ENCODE measurements at places on chromosomes 12 and 14.

DNA sequence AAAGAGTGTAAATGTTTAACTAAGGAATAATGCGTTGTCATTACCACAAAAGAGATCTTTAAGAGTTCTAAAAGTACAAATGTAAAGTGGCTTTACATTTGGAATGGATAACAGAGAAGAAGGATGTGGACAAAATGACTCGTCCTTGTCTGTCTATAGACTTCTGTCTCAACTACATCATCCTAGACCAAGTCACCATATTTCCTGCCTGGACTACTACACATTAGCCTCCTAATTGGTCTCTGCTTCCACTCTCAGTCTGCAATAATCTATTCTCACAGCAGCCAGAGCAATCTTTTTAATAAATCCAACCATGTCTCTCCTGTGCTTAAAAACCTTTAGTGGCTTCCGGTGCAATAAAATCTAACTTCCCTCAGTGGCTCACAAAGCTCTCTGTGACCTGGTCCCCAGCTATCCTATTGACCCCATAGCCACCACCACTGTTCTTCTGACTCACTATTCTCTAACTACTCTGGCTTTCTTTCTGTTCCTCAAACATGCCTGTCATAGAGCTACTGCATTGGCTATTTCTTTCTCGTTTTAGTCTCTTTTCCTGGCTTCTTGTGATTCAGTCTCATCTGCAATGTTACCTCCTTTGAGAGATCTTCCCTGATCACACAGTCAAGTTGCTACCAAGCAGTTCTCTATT lies 91.1 kb downstream of the MYF5 start:
- DNase-seq = no peak

- peak; percentile 77 for DNase-seq
These were observed 69.2 kb downstream of the NTN4 start for GRCh38 chr12:95721320-95721719.

DNA sequence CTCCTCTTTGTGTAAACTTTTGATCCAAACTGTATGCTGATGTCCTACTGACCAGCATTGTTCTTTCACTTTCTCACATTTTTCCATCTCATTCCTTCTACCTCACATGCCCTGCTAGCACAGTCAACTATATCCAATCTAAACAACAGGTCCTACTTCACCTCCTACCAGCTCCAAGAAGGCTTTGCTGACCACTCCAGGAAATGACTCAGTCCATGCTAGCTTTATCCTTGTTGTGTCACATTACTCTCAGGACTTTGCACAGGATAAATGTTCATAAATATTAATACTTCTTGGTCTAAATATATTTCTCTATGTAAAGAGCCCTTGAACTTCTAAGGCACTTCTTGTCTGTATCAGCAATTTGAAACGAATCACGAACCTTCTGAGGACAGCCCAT lies 64.9 kb upstream of the PCED1B start:
- DNase-seq = no peak

DNA sequence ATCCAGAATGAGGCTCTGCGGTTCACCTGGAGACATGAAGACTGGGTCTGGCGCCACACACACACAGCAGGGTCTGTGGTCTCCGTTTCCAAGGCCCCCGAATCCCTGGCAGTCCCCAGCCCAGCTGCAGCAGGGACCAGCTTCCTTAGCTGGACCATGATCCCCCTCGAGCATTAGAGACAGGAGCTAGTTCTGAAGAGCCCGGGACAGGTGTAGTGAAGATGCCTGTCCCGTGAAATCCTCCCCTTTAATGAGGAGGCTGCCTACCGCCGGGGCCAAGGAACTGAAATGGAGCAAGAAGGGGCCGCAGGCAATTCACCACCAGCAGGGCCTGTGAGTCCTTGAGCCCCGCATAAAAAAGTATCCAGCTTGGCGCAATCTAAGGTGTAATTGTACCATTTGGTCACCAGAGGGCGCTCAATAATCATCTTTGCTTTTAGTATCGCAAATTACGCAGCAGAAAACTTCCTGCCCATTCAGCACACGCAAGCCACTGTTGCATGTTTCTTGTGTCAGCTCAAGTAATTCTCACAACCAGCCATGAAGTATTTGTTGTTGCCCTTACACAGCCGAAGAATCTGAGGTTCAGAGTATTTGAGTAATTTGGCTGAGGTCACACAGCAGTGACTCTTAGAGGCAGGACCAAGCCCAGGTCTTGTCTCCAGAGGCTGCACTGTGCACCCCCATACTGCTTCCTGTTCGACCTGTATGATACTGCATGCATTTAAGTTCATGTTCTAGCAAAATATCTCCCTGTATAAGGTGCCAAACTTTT lies 54.3 kb upstream of the PPP2R5C start:
- DNase-seq = peak; percentile 67

GRCh38 chr14:101960225-101960624 lies 4.1 kb upstream of the DYNC1H1 start:
- no peak for DNase-seq
